HS-27A (cell line): ENCODE measurements at places on chromosomes 16 and 17.

DNA sequence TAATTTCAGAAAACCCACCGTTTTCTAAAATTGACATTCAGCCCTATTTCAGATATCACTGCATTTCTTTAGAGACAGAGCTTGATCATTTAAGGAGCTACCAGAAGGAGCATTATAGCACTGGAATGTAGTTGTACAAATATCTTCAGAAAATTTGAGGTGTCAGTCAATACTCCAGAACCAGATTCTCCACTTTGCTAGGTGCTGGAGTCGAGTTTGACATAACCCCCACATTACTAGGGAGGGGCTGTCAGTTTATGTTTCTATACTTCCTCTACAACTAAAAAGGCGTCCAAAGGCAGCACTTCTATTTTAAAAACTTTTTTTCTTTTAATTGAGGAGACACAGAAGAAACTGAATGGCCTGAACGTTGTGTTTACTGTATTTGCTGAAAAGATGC, 892 bp upstream of the KIAA0513 start:
- DNase-seq, result no peak

GRCh38 chr17:61492759-61493526, 40.7 kb downstream of the TBX4 start:
- no peak for DNase-seq

- no peak for DNase-seq
Measured at GRCh38 chr17:37239690-37240334, 136.0 kb upstream of the C17orf78 start.

GRCh38 chr16:23504453-23505179, 5.7 kb downstream of the GGA2 start:
- DNase-seq, result peak; percentile 80

GRCh38 chr16:68715471-68715870, 21.6 kb upstream of the CDH1 start:
- no peak for DNase-seq

- DNase-seq, result no peak
Measured at GRCh38 chr17:57811638-57812280, 38.1 kb downstream of the MRPS23 start.

DNA sequence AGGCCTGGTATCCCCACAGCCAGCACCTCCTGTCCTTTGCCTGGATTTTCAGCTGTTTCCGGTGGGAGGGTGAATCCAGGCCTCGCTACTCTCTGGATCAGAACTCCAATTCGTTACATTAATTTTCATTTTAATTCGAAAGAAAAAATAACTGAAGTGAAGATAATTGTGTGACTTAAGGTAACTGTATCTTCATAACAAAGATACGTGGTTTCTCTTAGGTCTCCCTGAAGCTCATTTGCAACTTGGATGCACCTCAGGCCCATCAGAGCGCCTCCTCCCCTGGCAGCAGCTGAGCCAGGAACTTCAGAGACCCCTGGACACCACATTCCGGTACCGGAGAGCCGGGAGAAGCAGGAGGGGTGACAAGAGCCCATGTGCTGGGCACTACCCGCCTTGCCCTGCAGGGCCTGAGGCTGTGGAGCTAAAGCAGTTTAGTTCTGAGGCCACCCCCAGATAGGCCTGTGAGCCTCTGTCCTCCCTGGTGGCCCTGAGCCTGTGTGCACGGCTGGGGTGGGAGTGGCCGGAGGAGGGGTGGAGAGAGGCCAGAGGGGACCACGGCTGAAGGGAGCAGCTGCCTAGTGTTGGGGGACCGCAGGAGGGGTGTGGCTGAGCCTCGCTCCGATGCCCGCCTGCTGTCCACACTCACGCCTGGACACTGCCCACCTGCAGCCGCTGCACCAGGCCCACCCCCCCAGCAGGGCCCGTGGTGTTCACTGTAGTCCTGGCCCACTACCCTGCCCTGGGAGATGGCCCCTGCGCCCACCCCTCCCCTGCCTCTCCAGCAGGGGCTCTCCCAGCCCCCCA, 11.4 kb upstream of the DUS1L start:
- DNase-seq, result no peak

DNA sequence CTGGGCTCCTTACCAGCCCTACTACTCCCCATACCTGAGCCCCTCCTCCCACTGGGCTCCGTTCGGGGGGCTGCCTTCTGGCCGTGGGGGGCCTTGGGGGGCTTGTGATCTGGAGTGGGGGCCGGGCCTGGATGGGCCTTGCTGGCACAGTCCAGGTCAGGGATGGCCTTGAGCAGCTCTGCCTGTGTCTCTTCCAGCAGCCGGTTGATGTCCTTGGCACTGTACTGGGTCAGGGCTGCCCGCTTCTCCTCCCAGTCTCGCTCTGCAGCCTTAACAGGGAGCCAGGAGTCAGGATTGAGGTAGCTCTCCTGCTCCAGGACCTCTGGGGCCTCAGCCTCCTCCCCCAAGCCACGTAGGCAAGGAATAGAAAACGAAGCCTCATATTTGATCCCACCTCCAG, 54.6 kb downstream of the SRCIN1 start:
- no peak for DNase-seq

GRCh38 chr17:80187515-80187941, 17.7 kb downstream of the CARD14 start:
- no peak for DNase-seq

- peak; percentile 26 for DNase-seq
Measured at GRCh38 chr17:62787366-62787765, 20.7 kb downstream of the MARCHF10 start.

DNA sequence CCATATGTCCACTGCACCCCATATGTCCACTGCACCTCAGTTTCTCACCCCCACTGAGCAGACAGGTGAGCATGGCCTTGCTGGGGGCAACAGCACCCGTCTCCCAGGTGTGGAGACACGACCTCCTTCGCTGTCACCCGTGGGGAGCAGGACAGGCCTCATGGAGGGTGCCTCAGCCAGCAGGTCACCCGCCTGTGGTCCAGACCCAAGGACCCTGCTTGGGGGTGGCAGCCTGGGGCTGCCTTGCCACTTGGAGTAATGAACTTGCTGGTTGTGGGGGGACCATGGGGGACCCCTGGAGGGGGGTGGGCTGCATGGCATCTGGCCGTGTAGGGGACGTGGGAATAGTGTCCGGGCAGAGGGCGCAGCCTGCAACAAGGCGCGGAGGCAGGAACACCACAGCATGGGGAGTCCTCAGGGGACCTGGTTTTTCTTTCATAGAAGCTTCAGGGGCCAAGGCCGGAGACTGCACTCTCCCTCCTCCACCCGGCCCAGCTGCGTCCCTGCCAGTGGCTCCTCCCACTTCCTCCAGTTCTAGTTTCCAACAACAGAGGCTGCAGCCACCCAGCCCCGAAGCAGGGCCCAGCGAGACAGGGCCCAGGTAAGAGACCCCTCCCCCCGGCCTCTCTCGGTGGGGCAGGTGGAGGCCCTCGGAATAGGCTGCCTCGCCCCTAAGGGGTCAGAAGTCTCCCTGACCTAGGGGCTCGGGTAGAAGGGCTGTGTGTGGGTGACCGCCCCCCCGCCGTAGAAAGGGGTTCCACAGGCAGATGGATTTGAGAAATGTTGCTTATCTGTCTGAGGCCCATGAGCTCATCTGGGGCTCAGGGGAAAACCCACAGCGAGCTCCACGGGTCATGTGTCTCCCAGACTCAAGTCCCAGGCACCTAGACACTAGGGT, at the start of gene NHLRC4:
Gene NHLRC4 (plus strand): TSS at position 531 of the 898 bp plus-strand sequence. CDS start 1,043 bp downstream, outside the sequence.
- DNase-seq, result no peak

DNA sequence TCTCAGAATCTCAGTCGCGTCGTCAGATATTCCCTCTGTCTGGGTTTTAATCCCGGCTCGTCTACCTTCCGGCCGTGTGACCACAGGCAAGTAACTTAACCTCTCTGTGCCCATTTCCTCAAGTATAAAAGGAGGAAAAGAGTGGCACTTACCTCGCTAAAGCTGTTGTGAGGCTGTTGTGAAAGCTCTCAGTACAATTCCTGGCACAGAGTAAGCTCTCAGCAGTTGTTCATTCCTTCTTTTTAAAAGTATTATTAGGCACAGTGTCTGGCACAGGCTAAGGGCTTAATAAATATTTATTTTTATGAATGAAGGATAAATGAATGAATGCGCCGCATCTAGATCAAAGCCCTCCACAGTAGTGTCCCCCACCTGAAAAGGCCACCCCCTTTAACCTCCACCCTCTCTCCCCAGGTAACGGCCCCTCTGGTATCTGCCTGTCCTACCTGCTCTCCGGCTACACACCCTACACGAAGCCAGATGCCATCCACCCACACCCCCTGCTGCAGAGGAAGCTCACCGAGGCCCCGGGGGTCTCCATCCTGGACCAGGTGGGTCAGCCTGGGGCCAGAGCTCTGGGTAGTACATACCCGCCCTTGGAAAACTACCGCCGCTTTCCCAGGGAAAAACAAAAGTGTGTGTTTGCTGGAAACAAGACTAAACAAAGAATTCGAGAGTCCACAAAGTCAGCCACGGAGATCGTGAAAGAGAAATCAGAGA, 6.0 kb downstream of the OSGIN1 start:
- no peak for DNase-seq

GRCh38 chr17:65987988-65988387, 203.9 kb downstream of the CEP112 start:
- DNase-seq, result peak; percentile 2

GRCh38 chr16:61042737-61043136, 993.5 kb downstream of the CDH8 start:
- DNase-seq, result no peak

- DNase-seq, result no peak
Measured at GRCh38 chr16:67647111-67647651, 2.2 kb downstream of the CARMIL2 start.

GRCh38 chr16:86609115-86609514, 30.8 kb downstream of the FOXL1 start:
- peak; percentile 98 for DNase-seq
